ENCODE measurements at places on chromosomes 4 and X.

- H3K27ac ChIP-seq = no peak overlapping the region
- no peaks in the 10 kb centered on the region for H3K27me3 ChIP-seq
- no peaks in the 10 kb centered on the region for H3K4me1 ChIP-seq
- no peaks in the 10 kb centered on the region for H3K36me3 ChIP-seq
- no peak overlapping the region for H3K4me3 ChIP-seq
These were observed 282.7 kb downstream of the UNC5C start for GRCh38 chr4:95265814-95266740.

DNA sequence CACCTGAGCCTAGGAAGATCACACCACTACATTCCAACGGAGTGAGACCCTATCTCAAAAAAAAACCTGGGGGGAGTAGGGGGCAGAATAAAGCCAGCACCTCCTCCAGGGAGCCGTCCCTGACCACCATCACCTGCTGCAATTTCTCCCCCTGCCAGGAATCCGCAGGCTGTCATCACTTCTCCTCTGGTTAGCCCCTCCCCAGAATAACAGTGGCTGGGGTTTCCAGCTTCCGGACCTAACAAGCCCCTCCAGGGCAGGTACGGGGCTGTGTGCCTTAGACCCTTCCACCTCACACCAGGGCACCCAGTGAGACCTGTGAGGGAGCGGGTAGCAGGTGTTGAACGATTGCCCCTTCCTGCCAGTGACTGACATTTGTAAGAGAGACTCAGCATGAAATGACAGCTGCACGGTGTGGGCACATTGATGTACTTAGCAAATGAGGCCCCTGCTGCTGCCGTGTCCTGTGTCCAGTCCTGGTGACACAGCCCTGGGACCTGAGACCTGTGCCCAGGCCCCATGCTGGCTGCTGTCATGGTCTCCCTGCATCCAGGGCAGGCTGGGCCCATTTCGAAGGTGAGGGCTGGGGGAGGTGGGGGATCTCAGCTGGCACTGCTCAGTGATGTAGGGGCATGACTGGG lies 6.7 kb upstream of the WFS1 start:
- no peak overlapping the region for H3K4me3 ChIP-seq
- no peak for DNase-seq
- H3K27ac ChIP-seq = no peak overlapping the region
- peaks cover 15% of the 10 kb centered on the region for H3K4me1 ChIP-seq

DNA sequence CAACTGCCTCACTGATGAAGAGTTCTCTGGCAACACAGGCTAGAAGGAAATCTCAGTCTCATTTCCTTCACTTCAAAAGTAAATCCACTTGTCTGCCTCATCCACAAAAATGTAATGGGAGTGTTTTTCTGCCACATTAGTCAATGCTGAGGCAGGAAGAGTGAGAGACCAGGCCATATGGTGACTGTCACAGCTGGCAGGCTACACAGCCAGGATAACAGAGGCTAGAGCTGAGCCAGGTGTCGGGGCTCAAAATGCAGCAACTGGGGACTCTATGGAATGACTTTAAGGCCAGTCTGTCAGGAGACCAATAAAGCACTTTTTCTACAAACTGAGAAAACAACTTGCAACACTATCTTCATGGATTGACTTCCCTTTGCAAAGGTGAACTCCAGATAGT lies 204.2 kb downstream of the GPC3 start:
- no peaks in the 10 kb centered on the region for H3K4me1 ChIP-seq
- H3K27me3 ChIP-seq = peaks cover 90% of the 10 kb centered on the region
- H3K36me3 ChIP-seq = peaks cover 6% of the 10 kb centered on the region
- no peak for DNase-seq

DNA sequence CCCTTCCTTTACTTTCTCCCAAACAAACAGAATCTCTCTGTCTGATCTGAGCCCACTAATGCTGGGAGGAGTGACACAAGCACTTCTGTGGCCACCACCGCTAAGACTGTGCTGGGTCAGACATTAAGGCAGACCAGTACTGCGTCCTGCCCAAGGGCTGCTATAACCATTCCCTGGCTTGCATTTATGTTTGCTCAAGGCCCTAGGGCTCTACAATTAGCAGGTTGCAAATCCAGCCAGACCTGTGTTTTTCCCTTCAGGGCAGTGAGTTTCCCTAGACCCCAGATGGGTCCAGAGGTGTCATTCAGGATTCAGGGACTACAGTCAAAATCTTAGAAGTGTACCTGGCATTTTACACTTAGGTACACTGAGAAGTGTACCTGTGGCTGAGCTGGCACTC lies 89.7 kb downstream of the SPANXN4 start:
- no peak for DNase-seq
- no peaks in the 10 kb centered on the region for H3K36me3 ChIP-seq
- no peaks in the 10 kb centered on the region for H3K27me3 ChIP-seq
- no peak overlapping the region for H3K27ac ChIP-seq
- no peak overlapping the region for H3K4me3 ChIP-seq

DNA sequence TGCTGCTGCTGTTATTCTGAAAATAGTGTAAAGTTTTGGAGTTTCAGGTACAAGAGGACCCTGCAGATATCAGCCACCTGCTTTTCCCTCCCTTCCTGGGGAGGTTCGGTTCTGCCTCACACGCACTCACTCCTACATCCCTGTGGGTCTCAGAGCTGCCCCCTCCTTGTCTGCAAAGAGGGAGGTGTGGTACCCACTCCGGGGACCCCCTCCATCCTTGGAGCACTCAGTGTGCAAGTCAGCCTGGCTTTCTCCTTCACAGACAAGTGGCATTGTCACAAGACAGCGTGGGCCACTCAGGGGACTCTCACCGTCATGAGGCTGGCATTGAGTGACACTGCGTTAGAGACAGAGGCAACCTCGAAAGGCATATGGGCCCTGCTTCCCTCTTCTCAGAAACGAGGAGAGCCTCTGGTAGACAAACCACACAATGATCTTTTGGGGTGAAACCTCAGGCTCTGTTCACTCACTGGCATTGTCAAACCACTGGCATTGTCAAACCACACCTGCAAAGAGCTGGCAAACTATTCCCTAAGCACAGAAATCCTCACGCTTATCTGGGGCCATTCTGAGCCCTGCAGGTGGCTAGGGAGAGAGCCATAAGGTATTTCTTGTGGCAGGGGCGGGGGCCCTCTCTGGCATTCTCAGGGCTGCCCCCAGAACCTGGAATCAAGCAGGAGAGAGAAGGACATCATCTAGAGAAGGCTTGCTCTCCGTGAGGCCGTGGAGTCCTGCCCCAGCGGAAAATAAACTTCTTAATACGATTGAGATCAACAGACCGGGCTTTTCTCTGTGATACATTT lies 285.0 kb downstream of the SHOX start:
- H3K36me3 ChIP-seq = no peaks in the 10 kb centered on the region
- no peaks in the 10 kb centered on the region for H3K4me1 ChIP-seq
- DNase-seq = no peak
- H3K4me3 ChIP-seq = no peak overlapping the region

DNA sequence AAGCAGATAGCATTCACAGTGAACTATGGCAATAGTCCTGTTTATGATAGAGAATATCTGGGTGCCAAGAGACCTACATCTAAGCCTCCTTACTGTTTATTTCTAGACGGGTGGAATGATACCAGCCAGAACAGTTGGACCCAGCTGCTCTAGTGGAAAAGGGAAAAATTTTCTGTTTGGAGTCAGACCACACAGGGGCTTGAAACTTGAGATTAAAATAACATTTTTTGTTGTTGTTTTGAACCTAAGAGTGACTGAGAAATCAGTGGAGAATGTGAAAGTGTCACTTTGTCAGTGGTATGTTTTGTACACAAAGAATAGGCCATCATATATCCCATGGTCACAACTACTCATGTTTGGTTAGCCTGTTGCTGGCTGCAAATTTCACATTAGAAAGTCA lies 105.7 kb downstream of the AGTR2 start:
- H3K27me3 ChIP-seq = no peaks in the 10 kb centered on the region

GRCh38 chrX:18899796-18900380 lies 84.0 kb downstream of the PHKA2 start:
- H3K36me3 ChIP-seq = peaks cover 18% of the 10 kb centered on the region
- H3K27me3 ChIP-seq = no peaks in the 10 kb centered on the region
- H3K27ac ChIP-seq = no peak overlapping the region
- no peak overlapping the region for H3K4me3 ChIP-seq
- H3K4me1 ChIP-seq = no peaks in the 10 kb centered on the region

GRCh38 chr4:70538869-70539268 lies 20.5 kb downstream of the AMTN start:
- no peak overlapping the region for H3K27ac ChIP-seq
- DNase-seq = no peak
- H3K36me3 ChIP-seq = no peaks in the 10 kb centered on the region
- H3K4me1 ChIP-seq = no peaks in the 10 kb centered on the region

GRCh38 chr4:112214390-112215264 lies 17.0 kb upstream of the AP1AR start:
- peak overlapping the region; percentile 90 for H3K27ac ChIP-seq

GRCh38 chr4:139219450-139220055 lies 42.5 kb upstream of the ELF2 start:
- H3K4me3 ChIP-seq = no peak overlapping the region
- no peaks in the 10 kb centered on the region for H3K36me3 ChIP-seq
- H3K27me3 ChIP-seq = no peaks in the 10 kb centered on the region
- no peak for DNase-seq
- H3K4me1 ChIP-seq = peaks cover 7% of the 10 kb centered on the region
